ENCODE measurements at places on chromosomes 2 and 18.

GRCh38 chr2:54741250-54741649 lies 17.8 kb downstream of the EML6 start:
- DNase-seq, result no peak

- no peak for DNase-seq
Measured at GRCh38 chr2:97918818-97919217, 76.9 kb downstream of the TMEM131 start.

DNA sequence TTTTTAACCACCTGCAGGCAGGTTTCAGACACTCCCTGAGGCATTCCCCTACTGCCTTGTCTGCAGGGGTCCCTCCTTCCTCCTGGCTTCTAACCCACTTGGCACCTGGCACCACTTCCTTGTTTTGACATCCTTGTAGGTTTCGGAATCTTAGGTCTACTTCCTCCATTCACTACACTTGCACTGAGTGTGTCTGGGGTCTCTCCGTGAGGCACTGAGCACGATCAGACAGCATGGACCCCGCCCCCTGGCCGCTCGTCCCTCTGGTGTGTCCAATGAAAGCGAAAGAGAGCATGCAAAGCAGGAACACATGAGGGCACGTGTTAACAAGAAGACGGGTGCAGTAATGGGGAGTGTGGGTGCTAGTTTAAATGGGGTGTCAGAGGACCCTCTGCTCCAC lies 63.8 kb downstream of the HAUS1 start:
- no peak for DNase-seq

DNA sequence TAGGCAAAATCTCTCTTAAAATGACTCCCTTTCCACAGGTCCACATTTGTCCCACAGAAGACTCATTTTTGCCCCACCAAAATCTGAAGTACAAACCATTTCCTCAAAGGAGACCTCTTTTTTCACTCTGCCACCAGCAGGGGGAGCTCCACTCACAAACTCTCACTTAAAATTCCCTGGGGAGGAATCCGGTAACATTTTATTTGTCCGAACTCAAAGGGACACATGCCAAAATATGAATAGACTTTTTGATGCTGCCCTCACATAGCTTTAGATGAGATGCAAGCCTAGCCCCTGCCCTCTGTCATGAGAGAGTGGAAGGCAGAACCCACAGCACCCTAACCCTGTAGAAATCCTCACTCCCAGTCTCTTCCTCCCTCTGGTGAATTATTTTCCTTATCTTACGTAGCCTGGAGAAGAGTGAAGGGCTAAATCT lies 57.1 kb downstream of the RMDN2 start:
- DNase-seq, result peak; percentile 18

DNA sequence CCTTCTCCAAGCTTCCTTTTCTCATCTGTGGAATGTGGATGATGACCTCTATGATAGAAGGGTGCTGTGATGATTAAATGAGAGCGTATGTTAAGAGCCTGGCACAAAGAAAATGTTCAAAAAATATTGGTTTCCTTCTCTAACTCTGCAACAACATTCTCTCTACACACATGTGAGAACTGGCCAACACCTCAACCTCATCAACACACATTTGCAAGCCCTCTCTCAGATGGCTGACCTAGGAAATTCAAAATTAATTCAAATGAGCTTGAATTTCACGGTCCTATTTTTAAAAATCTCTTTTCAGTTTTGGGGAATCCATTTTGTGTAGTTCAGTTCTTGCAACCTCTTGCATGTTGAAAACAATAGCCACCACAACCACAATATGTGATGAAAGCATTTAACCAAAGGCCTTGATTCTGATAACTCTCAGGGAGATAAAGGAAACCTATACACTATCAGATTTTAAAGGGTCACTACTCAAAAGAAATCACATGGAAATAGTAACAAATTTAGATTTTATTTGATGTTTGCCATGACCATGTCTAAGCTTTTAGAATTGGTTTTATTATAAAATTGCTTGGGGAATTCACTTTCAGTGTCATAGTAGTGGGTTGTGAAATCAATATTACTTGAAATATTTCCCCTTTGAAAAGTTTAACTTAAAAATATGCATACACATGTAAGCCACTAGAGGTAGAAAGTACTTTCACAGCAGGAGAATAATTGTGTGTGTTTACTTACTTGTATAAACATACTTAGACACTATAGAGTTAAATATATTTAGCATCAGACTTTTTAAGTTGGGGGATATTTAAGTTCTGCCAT lies 16.6 kb upstream of the NABP1 start:
- no peak for DNase-seq

GRCh38 chr2:11396467-11397445 lies 52.3 kb upstream of the ROCK2 start:
- no peak for DNase-seq

DNA sequence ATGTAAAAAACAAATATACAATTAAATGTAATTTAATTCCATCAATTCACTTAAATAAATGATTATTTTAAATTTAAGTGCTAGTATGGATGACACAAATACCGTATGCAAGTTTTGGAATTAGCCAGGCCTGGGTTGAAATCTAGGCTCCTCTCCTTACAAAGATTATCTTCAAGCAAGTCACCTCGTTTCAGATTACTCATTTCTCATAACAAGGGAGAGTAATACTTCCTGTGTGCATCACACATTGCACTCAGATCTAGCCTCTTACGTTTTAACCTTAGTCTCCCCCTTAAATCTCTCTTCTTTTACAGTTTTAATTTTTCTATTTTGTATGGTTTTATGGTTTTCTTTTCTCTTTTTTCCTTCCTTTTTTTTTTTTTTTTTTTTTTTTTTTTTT lies 1475.9 kb upstream of the NXPH2 start:
- DNase-seq, result no peak

DNA sequence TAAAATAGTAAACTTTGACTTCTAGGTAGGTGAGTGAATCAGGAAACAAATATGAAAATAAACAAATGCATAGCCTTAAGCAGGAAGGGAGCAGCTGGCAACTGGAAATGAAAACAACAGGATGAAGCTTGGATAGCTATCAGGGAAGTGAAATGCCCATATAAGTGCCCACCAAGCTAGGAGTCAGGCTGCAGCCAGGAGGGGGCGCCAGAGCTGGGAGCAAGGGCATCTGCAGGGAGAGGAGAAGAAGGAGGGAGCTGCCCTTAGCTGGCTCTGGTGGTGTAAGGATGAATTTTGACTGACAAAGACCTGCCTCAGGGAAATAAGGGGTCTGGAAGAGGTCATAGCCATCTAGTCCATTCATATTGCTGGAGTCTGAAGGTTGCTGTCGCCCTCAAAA lies 298.3 kb downstream of the TDRD15 start:
- DNase-seq, result no peak

- no peak for DNase-seq
Measured at GRCh38 chr2:105125920-105126319, 88.1 kb downstream of the MRPS9 start.

DNA sequence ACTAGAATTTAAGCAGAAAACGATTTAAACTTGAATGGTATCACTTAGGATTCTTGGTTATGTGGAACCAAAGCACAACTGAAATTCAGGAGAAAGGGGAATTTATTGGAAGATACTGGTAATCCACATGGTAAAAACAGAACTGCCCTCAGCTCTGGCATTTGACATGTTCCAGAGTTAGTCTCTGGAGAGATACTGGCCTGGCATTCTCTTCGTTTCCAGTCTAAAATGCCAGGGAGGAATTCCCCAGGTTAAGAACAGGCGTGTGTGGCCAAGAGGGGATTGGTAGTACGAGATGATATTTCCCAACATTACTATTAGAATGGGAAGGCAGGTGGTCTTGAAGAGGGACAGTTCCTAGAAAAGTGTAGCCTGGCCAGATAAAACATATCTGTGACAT lies 68.5 kb upstream of the TXNDC2 start:
- DNase-seq, result no peak

All from central memory CD4-positive, alpha-beta T cell (primary cell).